ENCODE measurements at places on chromosomes 1 and 21. TPM values are rescaled to one million over a fixed set of nuclear protein-coding genes. Genes with fewer than 3 reads are reported as not detected.

The MROH9 gene
- 0.49 TPM for polyA plus RNA-seq

The KLHDC8A gene
- polyA plus RNA-seq: 0.17 TPM

The SPRR4 gene
- not detected for polyA plus RNA-seq

The ADAM30 gene
- not detected for polyA plus RNA-seq

The RNU1-4 gene
- not detected for polyA plus RNA-seq

The SPATA1 gene
- polyA plus RNA-seq: 1.7 TPM

The PAPPA2 gene
- polyA plus RNA-seq: 0.02 TPM

The TIE1 gene
- 31.9 TPM for polyA plus RNA-seq

The FAM3B gene
- 4.5 TPM for polyA plus RNA-seq

The GPR52 gene
- 0.05 TPM for polyA plus RNA-seq

The PROX1 gene
- 0.33 TPM for polyA plus RNA-seq

The MIGA1 gene
- 4.6 TPM for polyA plus RNA-seq

The EFCAB14 gene
- 49.0 TPM for polyA plus RNA-seq

The IL10RB gene
- polyA plus RNA-seq: 89.1 TPM

The ATP1A2 gene
- 1.5 TPM for polyA plus RNA-seq

The ATP1A4 gene
- 0.08 TPM for polyA plus RNA-seq

The HEYL gene
- 7.6 TPM for polyA plus RNA-seq

The STYXL2 gene
- polyA plus RNA-seq: 0.08 TPM

The CSF3R gene
- 180 TPM for polyA plus RNA-seq

The LZIC gene
- 10.8 TPM for polyA plus RNA-seq

The VPS13D gene
- polyA plus RNA-seq: 19.7 TPM

The KMO gene
- 6.6 TPM for polyA plus RNA-seq

The GSTM4 gene
- polyA plus RNA-seq: 17.1 TPM

The GRIK1 gene
- polyA plus RNA-seq: not detected

The DNALI1 gene
- 31.2 TPM for polyA plus RNA-seq

The S100A12 gene
- polyA plus RNA-seq: 43.9 TPM

The KCNA3 gene
- 0.75 TPM for polyA plus RNA-seq

The PTAFR gene
- 7.7 TPM for polyA plus RNA-seq

The OR2AK2 gene
- not detected for polyA plus RNA-seq

The KRTAP19-3 gene
- polyA plus RNA-seq: not detected

The MRAP gene
- polyA plus RNA-seq: 0.18 TPM

The C1orf185 gene
- polyA plus RNA-seq: not detected

The SLC45A1 gene
- polyA plus RNA-seq: 1.2 TPM

The PRAMEF6 gene
- not detected for polyA plus RNA-seq

The ARHGEF16 gene
- 8.2 TPM for polyA plus RNA-seq

The ANGPTL1 gene
- 2.6 TPM for polyA plus RNA-seq

The KCNQ4 gene
- polyA plus RNA-seq: 0.55 TPM

The S100A7A gene
- polyA plus RNA-seq: not detected

The TCHHL1 gene
- not detected for polyA plus RNA-seq

The LCE1A gene
- polyA plus RNA-seq: not detected

The SPATC1L gene
- polyA plus RNA-seq: 11.3 TPM

The NTRK1 gene
- 0.15 TPM for polyA plus RNA-seq

The PLA2G2D gene
- 0.06 TPM for polyA plus RNA-seq

The PLPPR4 gene
- 0.20 TPM for polyA plus RNA-seq

The ATAD3C gene
- 15.7 TPM for polyA plus RNA-seq

The NTNG1 gene
- polyA plus RNA-seq: 0.83 TPM

The TMEM50A gene
- 116 TPM for polyA plus RNA-seq

The TRIM45 gene
- polyA plus RNA-seq: 0.41 TPM

The CTSK gene
- polyA plus RNA-seq: 17.5 TPM

The DENND1B gene
- polyA plus RNA-seq: 2.7 TPM

The ATAD3B gene
- polyA plus RNA-seq: 32.6 TPM

The FAM131C gene
- not detected for polyA plus RNA-seq

The LPAR3 gene
- polyA plus RNA-seq: 0.98 TPM

The C4BPB gene
- polyA plus RNA-seq: 2.6 TPM

The B3GALT2 gene
- polyA plus RNA-seq: 0.81 TPM

Data from lung (tissue), 17 donors.